ENCODE measurements at places on chromosomes 4 and X.

- DNase-seq: no peak
Observed at GRCh38 chr4:184853436-184853835, 27.7 kb upstream of the ACSL1 start.

- no peak for DNase-seq
Observed at GRCh38 chrX:113741744-113742143, 842.1 kb upstream of the HTR2C start.

- no peak for DNase-seq
Observed at GRCh38 chrX:11059933-11060332, 51.2 kb upstream of the HCCS start.

- DNase-seq: no peak
Observed at GRCh38 chr4:37821953-37822605, 4.4 kb upstream of the PGM2 start.

GRCh38 chr4:12703036-12703435 lies 781.1 kb downstream of the RAB28 start:
- DNase-seq: no peak

DNA sequence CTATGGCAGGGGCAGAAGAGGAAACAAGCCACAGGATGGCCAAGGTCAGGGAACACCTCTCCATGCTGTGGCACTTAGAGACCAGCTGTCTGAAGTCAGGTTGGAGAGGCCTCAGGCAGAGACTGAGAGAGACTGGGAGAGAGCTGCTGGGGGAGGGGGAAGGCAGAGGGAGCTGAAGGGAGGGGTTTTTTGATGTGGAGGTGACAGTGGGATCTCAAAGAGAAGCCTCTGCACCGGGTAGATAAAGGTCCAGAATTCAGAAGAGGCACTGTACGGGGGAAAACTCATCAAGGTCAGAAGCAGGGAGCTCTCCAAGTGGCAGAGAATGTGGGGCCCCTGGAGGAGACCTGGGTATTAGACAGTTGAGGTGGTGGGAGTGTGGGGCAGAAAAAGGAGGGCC lies 41.6 kb upstream of the HMGB3 start:
- no peak for DNase-seq

DNA sequence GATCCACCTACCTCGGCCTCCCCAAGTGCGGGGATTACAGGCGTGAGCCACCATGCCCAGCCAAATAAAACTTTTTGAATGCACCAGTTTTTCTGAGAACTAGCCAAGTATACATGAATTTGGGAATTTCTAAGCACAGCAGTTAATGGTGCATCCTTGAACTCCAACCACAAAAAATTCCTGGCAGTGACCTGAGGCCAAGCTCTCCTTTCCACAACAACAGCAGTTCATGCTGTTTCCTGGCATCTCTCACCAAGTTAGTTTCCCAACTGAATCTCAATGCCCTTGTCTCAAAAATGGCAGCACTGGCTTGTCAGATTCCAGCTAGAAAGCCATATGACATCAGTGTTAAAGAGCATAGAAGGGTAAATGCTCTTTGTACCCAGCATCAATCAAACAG lies 15.9 kb upstream of the XKRX start:
- DNase-seq: no peak

DNA sequence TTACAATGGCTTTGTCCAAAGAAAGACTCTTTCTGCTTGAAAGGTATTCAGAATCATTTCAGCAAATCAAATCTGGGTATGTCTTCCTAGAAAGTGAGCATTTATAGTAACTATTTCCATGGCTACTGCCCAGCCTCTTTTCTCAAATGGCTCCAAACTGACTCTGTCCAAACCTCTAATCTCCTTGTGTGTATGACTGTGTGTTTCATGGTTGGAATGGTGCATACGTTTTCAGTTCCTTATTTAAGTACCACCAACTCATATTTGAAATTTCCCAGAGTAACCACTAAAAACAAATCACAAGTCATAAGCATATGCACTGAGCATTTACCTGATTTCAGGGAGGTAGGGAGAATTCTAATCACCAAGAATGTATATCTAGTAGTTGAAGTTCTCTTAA lies 106.0 kb downstream of the TMEM144 start:
- no peak for DNase-seq

DNA sequence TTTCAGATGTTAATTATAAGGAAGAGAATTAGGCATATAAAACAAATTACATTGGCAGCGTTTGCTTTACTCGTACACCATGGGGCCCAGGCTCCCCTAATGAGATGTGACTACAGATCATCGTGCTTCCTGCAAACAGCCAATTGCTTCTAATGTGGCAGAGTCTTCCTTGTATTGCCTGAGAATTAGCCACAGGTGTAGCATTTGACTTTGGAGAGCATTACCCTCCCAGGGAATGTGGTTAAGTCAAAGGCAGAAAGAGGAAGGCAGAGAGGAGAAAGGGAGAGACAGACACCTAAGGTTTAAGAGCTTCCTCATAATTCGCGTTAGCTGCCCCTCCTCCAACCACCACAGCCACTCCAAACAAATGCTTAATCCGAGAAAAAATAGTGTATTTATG lies 97.0 kb downstream of the MID1IP1 start:
- no peak for DNase-seq

GRCh38 chr4:24656906-24657305 lies 72.6 kb upstream of the DHX15 start:
- no peak for DNase-seq
